Muscle of arm (tissue), 14 donors: ENCODE measurements at places on chromosomes 6 and 20.

GRCh38 chr6:13101985-13102384 lies 226.4 kb downstream of the TBC1D7 start:
- DNase-seq = no peak

- DNase-seq = peak; percentile 38
Measured at GRCh38 chr6:13256266-13257001, 71.9 kb downstream of the TBC1D7 start.

DNA sequence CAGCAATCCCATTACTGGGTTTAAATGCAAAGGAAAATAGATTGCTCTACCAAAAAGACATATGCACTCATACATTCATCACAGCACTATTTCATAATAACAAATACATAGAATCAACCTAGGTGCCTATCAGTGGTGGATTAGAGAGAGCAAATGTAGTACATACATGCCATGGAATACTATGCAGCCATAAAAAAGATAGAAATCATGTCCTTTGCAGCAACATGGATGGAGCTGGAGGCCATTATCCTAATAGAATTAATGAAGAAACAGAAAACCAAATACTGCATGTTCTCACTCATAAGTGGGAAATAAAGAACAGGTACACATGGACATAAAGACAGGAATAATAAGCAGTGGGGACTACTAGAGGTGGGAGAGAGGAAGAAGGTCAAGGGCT lies 70.7 kb upstream of the MLIP start:
- no peak for DNase-seq

DNA sequence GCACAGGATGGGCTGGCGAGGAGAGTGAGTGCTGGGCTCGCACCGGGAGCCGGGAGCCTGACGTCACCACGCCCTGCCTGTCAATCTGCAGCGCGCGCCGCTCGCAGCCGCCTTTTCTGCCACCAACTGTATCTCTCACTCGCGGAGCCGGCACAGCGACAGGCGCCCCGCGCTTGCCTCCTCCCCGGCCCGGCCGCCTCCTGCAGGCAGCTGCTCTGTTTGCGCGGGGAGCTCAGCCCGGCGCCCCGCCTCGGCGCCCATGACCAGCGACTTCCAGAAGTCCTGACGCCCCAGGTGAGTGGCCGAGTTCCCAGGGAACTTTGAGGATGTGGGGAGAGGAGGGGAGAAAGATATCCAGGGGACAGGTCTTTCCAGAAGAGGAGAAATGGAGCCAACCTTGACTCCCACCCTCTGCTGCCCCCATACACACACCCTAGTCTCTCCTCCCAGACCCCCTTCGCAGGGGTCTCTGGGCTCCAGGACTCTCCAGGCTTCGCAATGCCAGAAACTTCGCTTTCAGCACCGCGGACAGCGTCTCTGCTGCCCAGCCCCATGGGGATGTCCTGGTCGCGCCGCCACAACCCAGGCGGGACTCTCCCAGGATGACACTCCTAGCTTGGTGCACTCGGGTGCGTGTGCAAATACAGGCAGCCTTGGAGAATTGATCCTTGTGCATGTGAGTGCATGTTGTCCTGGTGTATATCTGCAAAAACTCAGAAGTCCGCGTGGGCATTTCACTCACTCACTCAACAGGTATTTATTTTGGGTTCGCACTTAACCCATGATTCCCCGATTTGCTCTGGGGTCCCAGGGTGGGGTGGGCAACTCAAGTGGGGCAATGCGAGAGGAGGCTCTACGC lies at the start of gene GPR6:
Gene GPR6, plus strand, starts transcription at position 138 of the 859 bp plus-strand sequence. CDS start 802 bp downstream, outside the sequence.
- peak; percentile 58 for DNase-seq

- DNase-seq = no peak
Measured at GRCh38 chr6:71727632-71728294, 158.6 kb upstream of the RIMS1 start.

- no peak for DNase-seq
Measured at GRCh38 chr6:117776441-117776840, 101.2 kb downstream of the NUS1 start.

GRCh38 chr6:42230345-42231321 lies 13.0 kb upstream of the MRPS10 start:
- DNase-seq = no peak

DNA sequence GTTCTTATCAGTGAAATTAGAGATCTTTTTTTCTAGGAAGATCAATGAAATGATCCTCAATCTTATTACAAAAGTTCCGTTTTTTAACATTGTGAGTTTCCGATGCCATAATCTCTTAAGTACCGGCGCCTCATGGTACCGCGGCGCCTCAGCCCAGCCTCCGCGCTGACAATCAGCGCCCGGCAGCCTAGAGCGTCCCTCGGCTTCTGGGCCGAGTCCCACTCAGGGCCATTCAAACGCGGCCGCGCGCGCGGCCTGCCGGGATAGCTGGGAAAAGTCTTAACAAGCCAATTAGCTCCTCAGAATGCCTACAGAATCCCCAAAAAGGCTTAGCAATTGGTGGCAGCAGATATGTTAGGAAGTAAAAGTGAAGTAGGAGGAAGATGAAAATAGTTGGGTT lies 204.8 kb downstream of the ADGB start:
- DNase-seq = no peak

- DNase-seq = no peak
Measured at GRCh38 chr20:41639630-41640029, 21.5 kb upstream of the CHD6 start.

- no peak for DNase-seq
Measured at GRCh38 chr20:52383995-52384621, 192.5 kb upstream of the ZFP64 start.

DNA sequence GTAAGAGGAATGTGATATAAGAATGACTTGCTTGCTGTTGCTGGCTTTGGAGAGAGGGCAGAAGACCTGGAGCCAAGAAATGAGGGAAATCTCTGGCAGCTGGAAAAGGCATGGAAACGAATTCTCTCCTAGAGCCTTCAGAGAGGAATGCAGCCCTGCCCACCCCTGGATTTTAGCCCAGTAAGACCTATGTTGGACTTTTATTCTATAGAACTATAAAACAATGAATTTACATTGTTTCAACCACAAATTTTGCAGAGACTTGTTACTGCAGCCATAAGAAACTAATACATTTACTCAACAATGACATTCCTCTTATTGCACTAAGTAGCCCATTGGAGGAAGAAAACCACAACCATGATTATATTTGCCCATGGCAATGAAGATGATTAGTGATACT lies 39.5 kb upstream of the PREP start:
- no peak for DNase-seq
